ENCODE measurements at places on chromosomes 2 and 18. TPM values are rescaled to one million over a fixed set of nuclear protein-coding genes. Genes with fewer than 3 reads are reported as not detected.

Gene KCNJ13
- total RNA-seq, result not detected

Gene G6PC2
- not detected for total RNA-seq

Gene TRIP12
- 241 TPM for total RNA-seq

Gene FAM136A
- total RNA-seq, result 24.7 TPM

Gene RBKS
- 0.62 TPM for total RNA-seq

Gene ERICH2
- total RNA-seq, result 1.6 TPM

Gene ARHGAP15
- 32.2 TPM for total RNA-seq

Gene SLC25A52
- total RNA-seq, result not detected

DNA sequence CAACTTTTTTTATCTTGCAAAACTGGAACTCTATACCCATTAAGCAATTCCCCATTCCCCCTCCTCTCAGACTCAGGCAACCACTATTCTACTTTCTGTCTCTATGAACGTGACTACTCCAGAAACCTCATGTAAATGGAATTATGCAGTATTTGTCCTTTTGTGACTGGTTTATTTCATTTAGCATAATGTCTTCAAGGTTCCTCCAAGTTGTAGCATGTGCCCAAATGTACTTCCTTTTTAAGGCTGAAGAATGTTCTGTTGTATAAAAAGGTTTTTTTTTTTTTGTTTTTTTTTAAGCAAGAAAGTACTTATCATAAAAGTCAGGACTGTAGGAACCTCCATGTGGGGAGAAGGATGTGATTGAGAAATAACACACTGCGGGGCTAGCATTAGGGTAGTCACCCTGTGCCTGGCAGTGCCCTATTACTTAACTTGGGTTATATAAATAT is 262.9 kb upstream of the FBXO11 start:
- no peak for DNase-seq

GRCh38 chr2:86634352-86634751 is 10.7 kb upstream of the RNF103 start:
- DNase-seq, result no peak

GRCh38 chr2:162126527-162126926 is 25.5 kb downstream of the GCG start:
- DNase-seq, result no peak

DNA sequence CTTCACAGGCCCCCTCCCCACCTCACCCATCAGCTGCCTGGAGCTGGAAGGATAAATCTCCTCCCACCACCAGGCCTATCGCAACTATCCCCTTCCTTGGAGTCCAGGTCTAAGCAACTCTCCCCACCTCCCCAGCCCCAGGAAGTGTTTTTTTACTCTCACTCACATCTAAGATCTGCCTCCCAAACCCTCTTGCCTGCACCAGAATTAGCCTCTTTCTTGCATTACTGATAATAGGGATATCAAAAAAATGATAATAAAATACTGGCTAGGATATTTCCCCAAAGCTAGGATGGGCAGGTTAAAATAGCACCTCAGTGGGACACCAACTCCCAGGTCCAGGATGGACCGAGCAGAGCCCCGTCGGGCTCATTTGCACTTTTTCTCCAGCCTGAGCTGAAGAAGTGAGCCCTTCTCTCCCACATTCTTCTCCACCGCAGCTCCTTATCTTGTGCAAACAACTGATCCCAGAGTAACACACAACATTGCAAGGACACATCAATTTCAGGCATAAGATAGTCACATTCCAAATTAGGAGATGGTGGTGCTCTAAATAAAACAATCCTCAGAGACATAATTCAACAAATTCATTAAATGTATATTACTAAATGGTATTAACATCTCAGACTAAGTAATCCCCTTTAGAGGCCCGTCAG is 17.7 kb upstream of the CIB4 start:
- no peak for DNase-seq

DNA sequence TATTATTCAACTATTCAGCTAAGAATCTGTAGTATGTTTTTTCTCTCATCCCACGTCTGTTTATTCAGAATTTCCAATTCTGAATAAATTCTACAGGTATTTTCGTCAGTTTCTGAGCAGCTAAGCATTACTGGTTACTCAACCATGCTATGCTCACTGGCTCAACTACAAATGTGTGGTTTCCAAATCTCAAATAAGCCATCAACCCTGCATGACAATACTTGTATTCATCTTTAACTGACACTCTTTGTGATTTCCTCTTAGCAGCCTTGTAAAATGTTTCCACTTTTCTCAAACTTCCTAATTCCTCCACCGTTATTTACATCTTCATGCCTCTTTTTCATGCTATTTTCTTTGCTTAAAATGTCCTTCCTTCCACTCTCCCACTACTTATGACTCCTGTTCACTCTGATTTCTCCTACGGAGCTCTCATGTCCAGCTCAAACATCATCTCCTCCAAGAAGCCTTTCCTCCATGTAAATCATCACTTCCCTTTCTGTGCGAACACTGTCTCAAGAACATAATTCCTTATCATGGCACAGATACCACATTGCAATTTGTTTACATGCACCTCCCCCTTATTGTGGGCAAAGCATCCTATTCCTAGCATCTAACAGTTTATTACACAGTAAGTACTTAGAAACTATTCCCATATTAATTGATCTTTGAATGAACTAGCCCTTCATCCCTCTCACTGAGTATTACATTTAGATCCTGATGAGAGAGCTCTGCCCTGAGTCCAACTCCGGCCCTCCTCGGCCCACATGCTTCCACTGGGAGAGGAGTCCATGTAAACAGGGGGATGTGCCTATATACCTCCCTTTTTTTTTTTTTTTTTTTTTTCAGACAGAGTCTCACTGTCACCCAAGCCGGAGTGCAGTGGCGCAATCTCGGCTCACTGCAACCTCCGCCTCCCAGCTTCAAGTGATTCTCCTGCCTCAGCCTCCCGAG is 10.5 kb downstream of the CCDC88A start:
- DNase-seq, result no peak

DNA sequence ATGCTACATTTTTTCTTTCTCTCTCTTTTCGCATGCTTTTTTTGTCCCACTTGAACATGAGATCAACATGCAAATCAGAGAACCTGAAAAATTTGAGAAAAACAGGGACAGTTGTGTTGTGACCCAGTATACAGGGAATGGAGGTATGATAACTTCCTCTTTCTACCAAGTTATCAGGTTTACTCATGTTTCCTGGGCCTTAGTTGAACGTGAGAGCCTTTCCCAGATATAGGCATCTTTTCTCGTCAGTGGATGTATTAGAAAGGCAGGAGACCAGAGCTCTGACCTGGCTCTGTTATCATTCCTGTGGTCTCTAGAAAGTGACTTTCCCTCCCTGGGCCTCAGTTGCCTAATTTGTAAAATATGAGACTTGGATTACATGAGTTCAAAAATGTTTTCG is 30.1 kb upstream of the FAM117B start:
- DNase-seq, result no peak

DNA sequence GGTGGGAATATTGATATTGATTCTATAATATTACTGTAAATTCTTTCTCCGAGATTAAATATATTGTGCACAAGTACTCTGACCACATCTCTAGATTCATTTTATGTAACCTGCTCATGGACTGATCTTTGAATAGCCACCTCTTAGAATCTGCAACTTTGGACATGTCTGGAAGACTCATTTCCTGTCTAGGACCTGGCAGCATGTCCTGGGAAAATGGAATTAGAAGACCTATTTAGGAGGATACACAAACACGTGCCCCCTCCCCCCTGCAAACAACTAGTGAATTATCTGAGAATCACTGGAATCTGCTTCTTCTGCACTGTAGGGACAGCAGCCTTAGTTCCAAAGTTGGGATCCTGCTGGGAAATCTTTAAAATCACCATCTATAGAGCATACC is 94.1 kb downstream of the UBE2E3 start:
- DNase-seq, result no peak

- no peak for DNase-seq
These were observed 366.3 kb downstream of the SS18 start for GRCh38 chr18:25724121-25724520.

- no peak for DNase-seq
These were observed 754.1 kb upstream of the SLC8A1 start for GRCh38 chr2:41206004-41206403.

- no peak for DNase-seq
These were observed 11.0 kb downstream of the SLC19A3 start for GRCh38 chr2:227706859-227707258.

GRCh38 chr2:163733956-163734355 is 1.9 kb downstream of the FIGN start:
- DNase-seq, result no peak

GRCh38 chr2:239411549-239412319 is 10.9 kb upstream of the HDAC4 start:
- no peak for DNase-seq

DNA sequence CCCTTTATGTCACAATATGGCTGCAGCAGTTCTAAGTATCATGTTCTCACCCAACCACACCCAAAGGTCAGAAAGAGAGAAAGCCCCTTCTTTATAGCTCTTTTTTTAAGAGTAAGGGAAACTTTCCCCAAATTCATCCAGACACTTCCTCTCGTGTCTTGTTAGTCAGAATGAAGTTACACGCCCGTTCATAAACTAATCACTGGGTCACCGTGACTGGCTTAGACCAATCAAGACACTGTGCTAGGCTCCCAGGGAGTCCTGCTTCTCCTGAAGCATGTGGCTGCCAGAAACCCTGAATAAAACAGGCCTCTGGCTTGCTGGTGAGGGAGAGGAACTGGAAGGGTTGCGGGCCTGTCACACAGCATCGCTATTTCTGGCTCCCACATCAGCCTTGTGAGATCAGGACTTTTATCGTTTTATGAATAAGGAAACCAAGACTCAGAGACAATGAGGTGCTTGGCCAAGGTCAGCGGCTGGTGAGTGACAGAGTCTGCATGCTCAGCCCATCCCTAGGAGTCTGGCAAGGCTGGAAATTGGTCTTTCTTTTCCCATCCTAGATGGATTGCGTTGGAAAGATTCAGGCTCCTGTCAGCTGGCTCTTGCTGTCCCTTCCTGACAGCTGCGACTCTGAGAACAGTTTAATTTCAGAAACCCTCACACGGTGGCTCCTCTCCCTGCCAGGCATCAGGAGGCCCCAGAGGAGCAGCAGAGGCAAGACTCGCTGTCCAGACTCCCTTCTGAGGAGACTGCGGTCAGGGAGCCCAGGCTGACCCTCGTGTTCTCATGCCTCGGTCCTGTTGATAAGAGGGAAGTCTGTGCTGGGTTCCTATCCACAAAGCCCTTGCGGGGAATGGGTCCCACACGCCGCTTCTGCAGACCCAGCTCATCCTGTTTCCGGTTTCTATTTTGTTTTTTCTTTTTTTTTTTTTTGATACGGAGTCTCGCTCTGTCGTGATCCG is 104.5 kb upstream of the TAF1B start:
- DNase-seq, result peak; percentile 86

DNA sequence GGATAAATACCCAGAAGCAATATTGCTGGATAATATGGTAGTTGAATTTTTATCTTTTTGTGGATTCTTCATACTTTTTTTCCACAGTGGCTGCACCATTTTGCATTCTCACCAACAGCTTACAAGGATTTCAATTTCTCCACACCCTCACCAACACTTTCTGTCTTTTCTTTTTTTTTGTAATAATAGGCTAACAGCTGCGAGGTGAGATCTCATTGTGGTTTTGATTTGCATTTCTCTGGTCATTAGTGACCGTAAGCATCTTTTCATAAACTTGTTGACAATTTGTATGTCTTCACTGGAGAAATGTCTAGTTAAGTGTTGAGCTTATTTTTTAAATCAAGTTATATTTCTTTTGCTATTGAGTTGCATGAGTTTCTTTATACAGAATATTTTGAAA is 17.6 kb upstream of the SLC9A2 start:
- no peak for DNase-seq

DNA sequence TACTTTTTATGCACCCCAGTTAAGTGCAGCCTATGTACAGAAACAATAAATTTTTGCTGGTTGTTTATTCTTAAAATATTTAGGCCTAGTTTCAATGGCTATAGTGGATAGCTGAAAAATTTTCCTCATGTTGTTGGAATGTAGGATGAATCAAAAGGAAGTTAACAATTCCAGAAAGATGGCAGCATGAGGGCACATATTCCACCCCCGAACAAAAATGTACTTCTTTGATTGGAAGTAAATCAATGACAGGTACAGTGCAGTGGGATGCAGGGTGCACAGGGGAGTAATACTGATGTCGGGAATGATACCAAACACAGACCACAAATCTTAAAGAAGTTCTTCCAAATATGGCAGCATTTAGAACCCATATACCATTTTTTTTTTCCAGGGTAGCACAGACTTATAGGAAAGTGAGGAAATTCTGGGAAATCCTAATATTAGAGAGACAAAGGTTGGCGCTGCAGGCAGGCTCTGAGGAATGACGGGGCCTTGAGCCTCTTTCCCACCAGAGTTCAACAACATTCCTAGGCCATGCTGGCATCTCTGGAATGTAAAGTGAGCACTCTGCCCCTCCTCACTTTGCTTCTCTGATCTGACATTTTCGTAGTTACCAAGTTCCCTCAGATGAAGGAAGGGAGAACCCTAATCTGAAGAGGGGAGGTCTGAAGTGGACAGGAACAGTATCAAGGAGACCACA is 36.6 kb upstream of the IKZF2 start:
- DNase-seq, result peak; percentile 19

DNA sequence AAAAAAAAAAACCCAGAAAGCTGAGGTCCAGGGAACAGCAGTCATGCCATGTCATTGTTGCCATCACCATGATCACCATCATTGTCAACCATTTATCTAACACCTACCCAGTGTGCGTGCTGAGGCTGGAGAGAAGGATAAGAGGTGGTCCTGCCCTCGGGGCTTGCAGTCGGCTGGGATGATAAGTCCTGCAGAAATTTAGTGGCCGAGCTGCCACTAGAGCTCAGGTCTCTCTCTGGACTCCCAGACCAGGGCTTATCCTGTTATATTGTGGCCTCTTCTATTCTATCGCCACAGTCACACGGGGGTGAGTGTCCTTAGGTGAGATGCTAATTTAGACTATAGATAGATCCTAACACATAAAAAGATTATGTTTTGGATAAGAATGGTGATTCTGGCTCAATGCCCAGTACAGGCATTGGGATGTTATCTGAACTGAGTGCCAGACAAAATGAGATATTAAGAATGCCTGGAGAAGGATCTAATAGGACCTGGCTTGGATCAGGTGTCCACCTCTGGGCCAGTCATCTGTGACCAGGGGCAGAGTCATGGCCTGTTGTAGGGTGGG is 43.2 kb upstream of the YWHAQ start:
- DNase-seq, result no peak

- DNase-seq, result peak; percentile 41
These were observed 86.9 kb downstream of the LIMS1 start for GRCh38 chr2:108621087-108621559.

GRCh38 chr2:85992611-85993010 is 103.8 kb upstream of the ST3GAL5 start:
- DNase-seq, result no peak

Measured in tongue (tissue), 3 donors.